ENCODE measurements at places on chromosomes 2 and 18.
A peak's percentile ranks its signal among the peaks of the same experiment; 100 is the strongest.

DNA sequence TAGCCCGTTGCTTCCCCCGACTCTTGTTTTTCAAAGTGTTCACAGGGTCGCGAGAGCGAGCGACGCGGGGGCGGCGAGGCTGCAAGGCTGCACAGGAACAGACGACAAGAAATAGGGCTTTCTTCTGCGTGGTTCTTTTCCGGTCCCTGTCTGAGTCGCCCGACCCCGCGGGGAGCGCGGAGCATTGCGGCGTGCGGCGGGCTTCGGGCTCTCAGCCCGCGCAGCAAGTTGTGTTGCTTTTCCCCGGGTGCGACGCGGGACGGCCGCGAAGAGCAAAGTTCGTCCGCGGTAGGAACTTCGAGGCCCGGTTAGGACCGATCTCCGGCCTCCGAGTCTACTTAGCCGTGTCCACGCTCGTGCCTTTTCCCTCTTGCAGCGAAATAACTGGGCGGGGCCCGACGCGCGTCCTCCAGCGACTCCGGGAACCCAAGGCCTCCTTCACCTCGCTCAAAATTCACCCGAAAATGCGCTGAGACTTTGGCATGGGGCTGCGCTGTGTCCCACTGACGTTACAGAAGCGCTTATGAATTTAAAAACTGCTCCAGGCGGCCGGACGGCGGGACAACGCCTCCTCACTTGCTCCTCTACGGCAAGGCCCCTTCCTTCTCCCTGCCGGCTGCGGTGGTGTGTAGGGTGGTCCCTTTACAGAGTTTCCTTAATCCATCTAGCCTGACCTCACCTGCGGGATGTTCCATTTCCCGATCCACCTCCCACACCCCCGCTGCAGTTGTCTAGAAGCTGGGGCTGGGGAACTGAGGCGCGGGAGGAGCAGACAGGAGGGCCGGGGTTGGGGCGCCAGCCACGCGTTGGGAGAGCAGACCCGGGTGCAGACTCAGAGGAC is 1.5 kb upstream of the BCL2L11 start:
- no peak for DNase-seq

DNA sequence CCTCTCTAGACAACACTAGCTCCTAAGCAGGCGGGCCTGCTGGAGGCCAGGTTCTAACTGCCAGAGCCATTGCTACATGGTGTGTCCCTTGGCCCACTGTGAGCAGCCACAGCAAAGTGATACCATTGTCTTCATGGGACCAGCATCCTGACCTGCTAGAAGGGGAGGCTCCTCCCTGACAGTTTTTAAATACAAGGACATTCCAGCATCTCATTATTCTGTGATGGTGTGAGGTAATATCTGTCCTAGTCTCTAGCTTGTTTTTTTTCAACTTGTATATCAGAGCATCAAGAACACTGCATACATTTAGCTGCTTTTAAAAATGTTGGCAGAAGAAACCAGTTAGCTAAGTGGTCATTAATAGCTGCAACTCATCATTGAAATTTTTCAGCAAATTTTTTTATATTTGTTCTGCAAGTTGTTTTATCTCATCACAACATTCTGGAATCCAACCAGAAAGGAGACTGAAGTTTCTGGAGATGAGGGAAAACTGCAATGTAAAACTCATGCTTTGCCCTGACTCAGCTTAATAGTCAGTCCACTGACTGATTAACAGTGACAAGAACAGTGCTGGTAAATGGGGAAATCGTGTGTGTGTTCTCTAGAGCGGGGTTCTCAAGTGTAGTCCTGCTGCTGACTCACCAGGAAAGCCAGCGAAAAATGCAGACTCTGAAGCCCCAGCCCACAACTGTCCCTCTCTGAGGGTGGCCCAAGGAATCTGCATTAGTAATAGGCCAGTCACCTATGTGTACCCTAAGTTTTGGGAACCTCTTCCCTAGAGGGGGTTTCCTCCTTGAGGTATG is 17.8 kb downstream of the MAPRE3 start:
- peak; percentile 67 for DNase-seq

DNA sequence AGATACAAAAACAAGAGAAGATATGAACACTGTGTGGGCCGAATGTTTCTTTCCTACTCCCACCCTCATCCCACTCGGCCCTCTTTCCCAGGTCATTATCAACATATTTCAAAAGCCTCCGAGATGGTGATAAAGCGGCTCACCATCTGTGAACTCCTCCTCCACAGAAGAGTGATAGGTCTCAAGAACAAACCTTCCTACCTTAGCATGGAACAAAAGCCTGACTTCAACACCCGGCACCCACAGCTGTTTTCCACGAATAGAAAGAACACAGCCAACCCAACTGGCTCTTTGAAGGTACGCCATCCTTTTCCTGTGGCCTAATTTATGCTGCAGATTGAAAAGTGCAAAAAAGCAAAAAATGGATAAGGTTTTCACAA is 28.8 kb downstream of the BCL2 start:
- no peak for DNase-seq

DNA sequence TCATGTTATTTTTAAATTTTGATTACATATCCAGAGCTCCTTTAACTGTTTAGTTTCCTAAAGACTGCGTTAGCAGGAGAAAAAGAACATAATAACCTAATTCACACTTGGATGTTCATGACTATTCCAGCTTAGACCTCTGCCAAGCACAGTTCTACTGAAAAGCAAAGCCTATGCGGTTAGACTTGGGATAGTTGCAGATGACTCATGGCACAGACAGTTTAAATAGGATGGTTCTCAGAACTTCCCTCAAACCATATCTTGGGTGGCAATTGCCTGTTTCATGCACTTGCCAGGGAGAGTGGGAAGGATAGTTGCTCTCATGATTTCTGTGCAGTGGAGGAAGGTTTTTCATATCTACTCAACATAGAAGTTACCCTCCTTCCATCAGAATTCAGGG is 149.7 kb upstream of the KLHL29 start:
- DNase-seq, result peak; percentile 81

GRCh38 chr2:4914551-4914950 is 777.6 kb upstream of the SOX11 start:
- DNase-seq, result no peak

GRCh38 chr18:38076346-38077070 is 510.9 kb upstream of the CELF4 start:
- DNase-seq, result no peak

DNA sequence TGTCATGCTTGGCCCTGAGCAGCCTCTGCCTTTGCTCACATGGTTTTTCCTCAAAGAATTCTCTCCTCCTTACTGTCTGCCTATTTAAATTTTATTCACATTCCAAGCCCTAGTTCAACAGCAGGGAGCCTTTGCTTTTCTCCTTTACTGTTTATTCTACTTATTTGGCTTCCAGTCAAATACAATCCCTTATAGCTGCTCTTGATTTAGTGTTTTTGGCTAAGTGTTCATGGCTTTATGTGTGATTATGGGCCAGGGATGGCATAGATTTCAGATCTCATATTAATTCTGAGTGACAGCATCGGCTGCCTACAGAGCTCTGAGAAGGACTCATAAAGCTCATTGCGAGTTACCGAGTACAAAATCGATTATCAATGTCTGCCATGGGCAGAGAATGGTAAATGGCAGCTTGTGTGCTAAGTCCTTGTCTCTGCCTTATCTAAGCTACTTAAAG is 106.7 kb downstream of the METTL8 start:
- no peak for DNase-seq

DNA sequence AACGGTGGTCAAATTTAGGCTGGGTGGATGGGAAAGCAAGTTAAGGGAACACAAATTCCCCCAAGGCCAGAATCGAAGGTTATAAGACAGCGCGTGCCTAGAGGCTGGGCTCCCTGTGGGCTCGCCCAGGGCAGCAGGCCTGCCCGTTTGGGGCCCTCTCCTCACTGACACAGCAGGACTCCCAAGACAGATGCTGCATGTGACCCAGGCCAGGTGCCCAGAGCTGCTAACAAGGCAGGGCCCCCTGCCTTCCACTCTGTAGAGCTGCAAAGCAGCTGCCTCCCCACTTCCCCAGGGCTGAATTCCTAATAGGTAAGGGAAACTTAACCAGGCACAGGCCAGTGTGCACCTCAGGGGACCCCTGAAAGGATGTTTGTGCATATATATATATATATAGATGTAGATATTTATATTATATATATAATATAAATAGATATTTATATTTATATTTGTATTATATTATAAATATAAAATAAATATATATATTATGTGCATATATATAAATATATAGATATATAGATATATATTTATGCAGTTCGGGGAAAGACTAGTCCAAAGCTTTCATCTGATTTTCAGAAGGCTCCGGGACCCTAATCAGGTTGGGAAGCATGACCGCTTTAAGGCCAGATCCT is 43.7 kb downstream of the TMEM37 start:
- DNase-seq, result no peak

DNA sequence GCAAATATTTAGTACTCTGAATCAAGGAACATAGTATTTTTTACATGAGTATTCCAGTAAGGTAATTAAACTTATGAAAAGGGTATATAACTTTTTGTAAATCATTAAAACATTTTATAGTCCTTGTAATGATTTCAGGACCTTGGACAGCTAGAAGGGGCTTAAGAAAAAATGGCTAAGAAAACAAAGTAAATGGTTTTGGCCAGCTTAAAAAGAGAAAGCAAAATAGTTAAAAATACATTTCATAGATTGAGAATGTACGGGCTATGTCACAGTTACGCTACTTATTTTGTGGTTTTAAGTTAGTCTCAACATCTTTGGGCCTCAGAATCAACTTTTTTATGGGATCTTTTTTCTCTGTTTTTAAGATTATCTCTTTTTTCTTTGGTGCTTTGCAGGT is 26.7 kb downstream of the POLI start:
- DNase-seq, result no peak

GRCh38 chr2:106142683-106143082 is 51.4 kb downstream of the UXS1 start:
- no peak for DNase-seq

GRCh38 chr2:47093626-47094025 is 61.5 kb downstream of the STPG4 start:
- no peak for DNase-seq

DNA sequence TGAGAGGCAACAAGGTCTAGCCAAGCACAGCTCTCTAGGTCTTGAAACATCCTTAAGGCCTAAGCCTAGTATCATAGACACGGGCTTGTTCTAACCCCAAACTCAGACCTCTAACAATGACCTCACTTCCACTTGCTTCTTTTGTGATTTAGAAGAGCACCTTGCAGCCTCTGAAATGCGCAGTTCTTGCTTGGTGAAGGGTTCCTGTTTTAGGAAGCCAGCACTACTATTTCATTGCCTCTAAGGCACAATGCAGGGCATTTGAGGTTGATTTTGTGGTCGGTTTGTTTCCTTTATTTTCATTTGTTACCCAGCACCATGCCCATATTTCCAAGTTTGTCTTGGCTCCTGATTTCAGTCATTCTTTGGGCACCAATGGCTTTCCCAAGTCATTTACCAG is 117.0 kb upstream of the CYP1B1 start:
- DNase-seq, result no peak
